ENCODE measurements at places on chromosomes 5 and 9. TPM values are rescaled to one million over a fixed set of nuclear protein-coding genes. Genes with fewer than 3 reads are reported as not detected.

GRCh38 chr5:90807496-90807895, 248.9 kb downstream of the ADGRV1 start:
- no peak for DNase-seq

Gene SPATA31C1
- not detected for polyA plus RNA-seq

GRCh38 chr5:125244531-125244930, 498.1 kb upstream of the ZNF608 start:
- DNase-seq = no peak

DNA sequence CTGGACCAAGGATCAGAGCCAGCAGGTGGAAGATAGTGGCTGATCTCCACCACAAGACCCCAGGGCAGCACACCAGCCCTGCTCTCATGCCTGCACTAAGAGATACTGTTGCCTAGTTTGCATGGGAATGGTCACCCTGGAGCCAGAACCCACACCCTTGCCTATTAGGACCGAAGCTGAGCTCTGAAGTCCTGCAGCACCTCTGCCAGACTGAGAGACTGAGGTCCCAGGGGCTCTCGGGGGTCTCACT, 11.3 kb downstream of the ACSL6 start:
- no peak for DNase-seq

Gene HMMR
- 4.4 TPM for polyA plus RNA-seq

Gene TTC33
- polyA plus RNA-seq = 11.6 TPM

Gene LOX
- 2.3 TPM for polyA plus RNA-seq

DNA sequence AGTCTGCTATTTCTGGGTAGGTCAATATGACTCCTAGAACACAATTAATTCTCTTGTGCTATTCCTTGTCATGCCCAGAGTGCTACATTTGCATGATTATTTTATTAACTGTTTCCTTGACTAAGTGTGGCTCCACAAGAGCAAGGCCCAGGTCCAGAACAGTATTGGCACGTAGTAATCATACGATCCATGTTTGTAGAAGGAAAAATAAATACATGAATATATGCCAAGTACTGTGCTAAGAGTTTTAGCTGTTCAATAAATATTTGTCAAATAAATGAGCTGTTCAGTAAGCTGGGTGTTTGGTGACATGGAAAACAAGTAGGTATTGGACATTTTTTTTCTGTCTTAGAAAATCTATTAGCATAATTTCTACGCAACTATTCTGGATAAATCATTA, 995.9 kb downstream of the MAT2B start:
- DNase-seq = no peak

DNA sequence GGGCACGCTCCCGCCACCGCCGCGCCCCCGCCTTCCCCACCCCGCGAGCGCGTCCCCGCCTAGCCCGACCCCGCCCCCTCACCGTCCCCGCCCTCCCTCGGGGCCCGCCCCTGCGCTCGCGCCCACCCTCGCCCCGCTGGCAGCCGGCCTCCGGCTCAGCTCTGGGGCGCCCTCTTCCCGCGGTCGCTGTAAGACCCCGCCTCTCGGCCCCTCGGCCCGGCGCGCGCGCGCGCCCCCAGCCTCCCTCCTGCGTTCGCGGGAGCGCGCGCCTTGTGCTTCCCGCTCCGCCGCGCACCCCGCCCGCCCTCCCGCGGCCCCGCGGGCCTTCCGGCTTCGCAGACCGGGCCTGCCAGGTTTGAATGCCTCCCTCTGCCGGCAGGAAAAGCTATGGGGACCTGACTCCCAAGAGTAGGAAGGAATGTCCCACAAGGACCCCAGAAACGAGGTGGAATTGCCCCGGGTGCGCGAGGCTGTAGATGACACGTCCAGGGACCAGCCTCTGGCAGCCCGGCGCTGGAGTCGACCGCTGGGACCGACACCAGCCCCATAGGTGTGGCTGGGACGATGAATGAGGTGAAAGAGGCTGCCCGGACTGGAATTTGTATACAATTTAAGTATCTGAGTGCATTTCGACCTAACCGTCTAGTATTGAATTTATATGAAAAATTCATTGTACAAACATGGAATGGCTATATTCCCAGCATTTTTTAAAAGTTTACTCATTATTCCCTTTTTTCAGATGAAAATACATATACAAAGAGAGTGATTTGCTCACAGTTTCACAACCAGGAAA, 416 bp upstream of the PTBP3 start:
- peak; percentile 97 for DNase-seq

- no peak for DNase-seq
Measured at GRCh38 chr5:31593665-31594064, 45.3 kb upstream of the PDZD2 start.

DNA sequence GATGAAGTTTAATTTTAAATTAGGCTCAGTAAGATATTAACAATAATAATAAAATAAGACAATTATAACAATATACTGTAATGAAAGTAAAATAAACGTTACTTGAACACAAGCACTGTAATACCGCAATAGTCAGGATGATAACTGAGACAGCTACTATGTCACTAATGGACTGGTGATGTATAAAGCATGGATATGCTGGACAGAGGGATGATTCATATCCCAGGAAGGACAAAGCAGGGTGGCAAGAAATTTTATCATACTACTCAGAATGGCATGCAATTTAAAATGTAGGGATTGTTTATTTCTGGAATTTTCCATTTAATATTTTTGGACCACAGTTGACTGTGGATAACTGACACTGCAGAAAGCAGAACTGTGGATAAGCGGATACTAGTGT, 196.9 kb downstream of the VPS13A start:
- no peak for DNase-seq

GRCh38 chr5:133482028-133482427, 130.3 kb downstream of the FSTL4 start:
- DNase-seq = no peak

Gene C1QTNF2
- polyA plus RNA-seq = 0.85 TPM

- no peak for DNase-seq
Measured at GRCh38 chr5:17879276-17879675, 245.0 kb downstream of the TAF11L14 start.

- peak; percentile 77 for DNase-seq
Measured at GRCh38 chr9:32579706-32580331, 6.9 kb upstream of the NDUFB6 start.

- DNase-seq = no peak
Measured at GRCh38 chr9:77820293-77820954, 172.3 kb upstream of the GNA14 start.

GRCh38 chr9:124629600-124629999, 122.4 kb upstream of the NR5A1 start:
- DNase-seq = no peak

DNA sequence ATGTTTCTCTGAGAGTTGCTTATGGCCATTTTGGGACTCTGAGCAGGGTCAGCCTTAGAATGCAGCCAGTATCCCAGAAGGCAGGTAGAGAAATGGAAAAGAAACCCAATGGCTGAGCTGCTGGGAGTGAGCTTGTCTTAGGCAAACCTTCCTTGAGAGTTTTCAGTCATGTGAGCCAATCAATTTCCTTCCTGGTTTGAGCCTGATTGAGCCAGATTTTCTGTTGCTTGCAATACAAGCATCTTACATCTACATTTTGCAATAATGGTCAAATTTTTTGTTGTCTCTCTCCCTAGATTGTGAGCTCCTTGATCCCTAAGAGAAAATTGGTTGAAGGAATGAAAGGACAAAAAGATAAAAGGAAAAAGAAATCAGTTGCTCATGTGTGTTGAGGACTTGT, 155.3 kb downstream of the SNX18 start:
- no peak for DNase-seq

GRCh38 chr5:167582283-167582682, 709.2 kb upstream of the WWC1 start:
- no peak for DNase-seq

GRCh38 chr5:118988866-118989180, 476 bp upstream of the DTWD2 start:
- no peak for DNase-seq

- no peak for DNase-seq
Measured at GRCh38 chr5:73104326-73104725, 16.0 kb upstream of the TMEM171 start.

DNA sequence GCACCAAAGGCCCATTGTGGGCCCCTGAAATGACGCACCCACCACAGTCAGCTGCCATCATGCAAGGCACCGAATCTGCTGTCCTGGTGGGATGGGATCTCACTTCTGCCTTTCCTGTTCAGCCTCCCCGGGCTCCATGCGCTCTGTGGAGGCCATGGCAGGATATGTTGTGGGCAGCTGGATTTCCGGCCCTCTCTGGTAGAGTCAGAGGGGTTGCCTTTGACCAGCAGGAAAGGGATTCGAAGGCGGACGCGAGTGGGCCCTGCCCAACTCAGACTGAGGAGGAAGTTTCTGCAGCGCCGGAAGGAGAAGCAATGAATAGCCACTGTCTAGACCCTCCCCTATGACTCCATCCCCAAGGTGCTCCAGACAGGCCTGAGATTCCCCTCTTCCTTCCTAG, 35.5 kb downstream of the GADD45G start:
- DNase-seq = peak; percentile 68

Gene MSMP
- 0.57 TPM for polyA plus RNA-seq

GRCh38 chr9:105232207-105232606, 12.2 kb upstream of the SLC44A1 start:
- DNase-seq = no peak

- DNase-seq = peak; percentile 48
Measured at GRCh38 chr5:173395257-173395932, 67.2 kb upstream of the STC2 start.

GRCh38 chr5:139653616-139654015, 5.5 kb downstream of the CXXC5 start:
- no peak for DNase-seq

GRCh38 chr9:86731511-86732063, 215.7 kb downstream of the GAS1 start:
- DNase-seq = no peak

DNA sequence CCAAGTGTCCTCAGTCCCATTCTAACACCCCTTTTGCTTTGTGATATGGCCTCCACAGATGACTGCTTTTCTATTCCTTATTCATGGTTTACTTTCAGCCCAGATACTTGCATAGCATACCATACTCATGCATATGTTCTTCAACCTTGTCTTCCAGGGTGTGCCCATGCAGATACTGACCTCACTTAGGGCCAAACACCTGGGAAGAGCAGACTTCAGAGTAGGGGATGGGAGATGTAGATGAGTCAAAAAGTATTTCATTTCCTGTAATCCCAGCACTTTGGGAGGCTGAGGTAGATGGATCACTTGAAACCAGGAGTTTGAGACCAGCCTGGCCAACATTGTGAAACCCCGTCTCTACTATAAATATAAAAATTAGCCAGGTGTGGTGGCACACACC, 58.3 kb downstream of the NRG2 start:
- no peak for DNase-seq

- no peak for DNase-seq
Measured at GRCh38 chr9:94168203-94169000, 84.1 kb downstream of the PTPDC1 start.

GRCh38 chr9:34500623-34501267, 22.0 kb downstream of the ENHO start:
- DNase-seq = no peak

Gene PCDHGC5
- not detected for polyA plus RNA-seq

DNA sequence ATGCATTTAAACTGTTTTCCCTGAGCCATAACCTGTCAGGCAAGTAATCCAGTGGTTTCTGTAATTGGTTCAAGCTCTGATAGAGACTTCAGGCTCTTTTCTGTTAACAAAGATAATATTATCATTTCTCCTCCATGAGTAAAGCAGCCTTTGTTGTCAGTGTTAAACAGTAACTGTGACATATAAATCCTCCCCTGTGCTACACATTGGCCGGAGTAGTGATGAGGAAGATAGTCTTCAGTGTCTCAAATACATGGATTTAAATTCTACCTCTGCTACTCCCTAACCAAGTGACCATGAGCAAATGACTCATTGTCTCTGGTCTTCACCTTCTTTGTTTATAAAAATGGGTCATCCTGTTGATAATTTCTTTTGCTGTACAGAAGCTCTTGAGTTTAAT, 615.5 kb upstream of the CHD1 start:
- DNase-seq = no peak

DNA sequence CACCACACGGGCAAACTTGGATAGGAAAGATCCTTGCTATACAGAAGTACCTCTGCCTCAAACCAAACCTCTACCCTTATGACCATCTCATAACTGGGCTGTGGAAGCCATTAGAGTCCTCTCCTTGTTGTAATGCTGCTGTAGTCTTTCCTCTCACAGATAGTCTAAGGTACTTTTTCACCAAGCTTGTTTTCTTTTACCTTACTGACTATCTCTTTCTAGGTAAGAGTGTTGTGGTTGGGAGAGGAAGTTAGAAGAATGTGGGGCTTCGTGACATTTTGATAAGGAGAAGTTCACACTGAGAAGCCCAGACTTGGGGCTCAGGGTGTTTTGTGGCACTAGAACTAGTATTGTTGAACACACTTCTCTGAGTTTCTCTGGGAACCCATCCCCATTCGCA, 8.9 kb downstream of the CFAP95 start:
- DNase-seq = no peak

DNA sequence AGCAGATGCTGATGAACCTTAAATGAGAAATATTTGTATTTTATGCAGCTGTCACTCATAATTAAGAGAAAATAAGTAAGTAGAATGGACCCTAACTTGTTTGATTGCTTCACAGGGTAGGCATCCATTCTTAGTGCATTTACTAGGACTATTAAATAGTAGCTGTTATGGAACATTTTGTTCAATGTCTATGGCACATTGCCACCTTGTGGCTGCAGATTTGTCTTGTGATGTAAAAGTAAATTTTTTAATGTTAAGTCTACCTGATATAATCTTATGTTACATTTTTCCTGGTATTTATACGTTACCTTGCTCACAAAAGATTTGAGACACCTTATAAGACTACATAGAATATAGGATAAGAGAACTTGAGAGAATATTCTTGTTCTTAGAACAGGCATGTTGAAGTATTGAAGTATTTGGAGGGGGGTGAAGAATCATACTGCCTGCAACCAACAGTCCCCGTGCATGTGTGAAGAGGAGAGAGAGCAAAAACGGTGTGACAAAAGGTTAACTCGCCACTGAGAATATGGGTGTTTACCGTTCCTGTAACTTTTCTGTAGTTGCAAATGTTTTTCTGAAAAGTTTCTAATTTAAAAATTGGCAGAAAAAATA, 161.1 kb downstream of the MAST4 start:
- DNase-seq = no peak

GRCh38 chr9:134243778-134244467, 79.6 kb upstream of the RNU6ATAC start:
- no peak for DNase-seq

GRCh38 chr5:149485655-149486615, 65.3 kb downstream of the CSNK1A1 start:
- DNase-seq = peak; percentile 96

GRCh38 chr5:73859696-73860095, 233.7 kb downstream of the ARHGEF28 start:
- DNase-seq = no peak

Gene FCN1
- 0.69 TPM for polyA plus RNA-seq

DNA sequence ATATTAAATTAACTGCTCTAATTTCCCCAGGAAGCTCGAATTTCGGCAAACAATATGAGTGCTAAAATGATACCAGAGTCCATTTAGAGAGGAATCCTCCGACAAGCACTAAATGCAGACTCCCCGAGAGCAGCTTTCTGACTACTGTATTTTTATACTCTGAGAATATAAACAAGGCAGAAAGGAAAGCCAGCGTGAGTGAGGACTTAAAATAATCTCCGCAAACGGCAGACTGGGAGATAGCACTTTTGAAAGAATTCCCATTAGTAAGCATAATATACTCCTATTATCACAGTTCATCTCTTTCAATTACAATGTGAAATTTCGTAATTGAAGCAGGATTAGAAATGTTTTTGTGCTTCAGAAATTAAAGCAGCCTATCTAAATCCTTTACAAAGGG, 269.4 kb upstream of the PANK3 start:
- DNase-seq = no peak

GRCh38 chr9:14616188-14616982, 76.8 kb downstream of the ZDHHC21 start:
- DNase-seq = no peak

GRCh38 chr5:6365977-6366590, 12.3 kb downstream of the MED10 start:
- DNase-seq = no peak
